ENCODE measurements at places on chromosomes 2 and 18.

DNA sequence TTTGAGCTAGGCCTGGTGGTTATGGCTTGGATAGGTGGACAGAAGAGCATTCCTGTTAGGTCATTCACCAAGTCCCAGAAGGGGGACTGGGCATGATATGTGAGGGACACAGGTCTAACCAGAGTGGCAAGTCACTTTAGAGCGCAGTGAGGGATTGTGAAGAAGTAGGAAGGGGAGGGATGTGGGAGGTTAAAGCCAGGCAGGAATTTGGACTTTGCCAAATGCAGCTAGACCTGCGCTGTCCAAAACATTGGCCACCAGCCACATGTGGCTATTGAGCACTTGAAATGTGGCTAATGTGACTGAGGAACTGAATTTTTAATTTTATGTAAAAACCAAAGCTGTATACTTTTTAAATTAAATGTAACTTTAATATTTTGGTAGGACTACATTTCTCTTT, 23.7 kb downstream of the GCKR start:
- no peak for DNase-seq

DNA sequence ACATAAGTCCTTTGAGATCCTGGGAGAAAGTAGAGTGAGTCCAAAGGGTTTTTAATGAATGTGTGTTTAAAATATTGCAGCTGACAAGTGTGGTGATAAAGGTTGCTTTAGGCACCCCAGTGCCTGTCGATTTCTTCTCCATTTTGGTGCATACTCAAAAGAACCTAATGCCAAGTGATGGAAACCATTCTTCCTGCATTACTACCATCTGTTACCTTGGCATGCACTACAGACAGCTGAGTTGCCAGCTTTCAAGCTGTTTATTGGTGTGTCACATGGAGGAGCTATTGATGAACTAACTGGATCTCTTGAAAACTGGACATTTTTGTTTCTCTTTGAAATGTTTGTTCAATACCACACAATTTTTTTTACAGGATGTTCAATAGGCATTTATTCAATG, 350.0 kb downstream of the AKAIN1 start:
- DNase-seq: peak; percentile 6

- no peak for DNase-seq
Observed at GRCh38 chr2:3112131-3112530, 265.5 kb downstream of the EIPR1 start.

DNA sequence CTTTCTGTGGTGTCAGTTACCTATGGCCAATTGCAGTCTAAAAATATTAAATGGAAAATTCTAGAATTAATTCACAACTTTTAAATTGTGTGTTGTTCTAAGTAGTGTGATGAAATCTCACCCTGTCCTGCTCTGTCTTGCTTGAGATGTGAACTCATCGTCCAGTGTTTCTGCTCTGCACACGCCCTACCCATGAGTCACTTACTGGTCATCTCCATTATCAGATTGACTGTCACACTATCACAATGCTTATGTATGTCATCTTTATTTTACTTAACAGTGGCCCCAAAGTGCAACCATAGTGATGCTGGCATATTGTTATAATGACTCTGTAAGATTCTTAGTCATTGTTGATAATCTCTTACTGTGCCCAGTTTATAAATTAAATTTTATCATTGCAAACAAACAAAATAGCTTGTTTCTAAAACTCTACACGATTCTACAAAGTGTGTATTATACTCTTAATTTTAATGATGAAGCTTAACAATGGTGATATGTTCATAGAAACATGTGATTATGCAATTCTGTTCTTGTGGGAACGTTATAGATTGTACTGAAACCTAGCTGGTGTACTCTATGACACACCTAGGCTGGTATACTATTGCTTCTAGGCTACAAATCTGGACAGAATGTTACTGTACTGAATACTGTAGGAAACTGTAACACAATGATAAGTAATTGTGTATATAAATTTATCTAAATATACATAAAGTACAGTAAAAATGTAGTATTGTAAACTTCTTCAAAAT, 1086.8 kb upstream of the PIK3C3 start:
- no peak for DNase-seq

DNA sequence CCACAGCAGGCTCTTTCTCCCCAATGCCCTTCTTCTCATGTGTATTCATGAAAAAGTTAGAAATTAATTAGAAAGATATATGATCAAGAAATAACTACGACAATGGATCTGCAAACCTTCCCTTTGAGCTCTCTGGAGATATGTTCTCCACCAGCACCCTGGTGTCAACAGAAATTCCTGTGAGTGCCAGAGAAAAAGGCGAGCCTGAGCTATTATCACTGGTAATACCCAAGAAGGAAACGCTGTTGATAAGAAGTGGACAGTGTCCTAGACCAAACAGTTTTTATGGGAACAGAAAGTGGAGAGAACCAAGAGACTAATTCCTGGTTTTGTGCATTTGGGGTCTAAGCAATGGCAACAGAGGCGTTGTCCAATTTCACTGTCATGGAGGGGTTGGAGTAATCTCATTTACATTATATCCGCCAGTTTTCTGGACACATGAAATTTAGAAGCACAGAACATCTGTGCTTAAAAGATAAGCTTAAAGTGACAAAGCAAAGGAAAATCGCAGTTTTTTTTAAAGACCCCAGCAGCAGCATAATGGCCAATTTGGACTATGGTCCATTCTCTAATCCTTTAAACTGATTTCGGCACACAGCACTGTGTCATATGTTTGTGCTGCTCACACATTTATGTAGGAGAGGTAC, 47.2 kb upstream of the CDC42EP3 start:
- DNase-seq: no peak

Data from NCI-H2171 (cell line).